OCI-LY7 (cell line): ENCODE measurements at places on chromosomes 12 and 14. TPM values are rescaled to one million over a fixed set of nuclear protein-coding genes. Genes with fewer than 3 reads are reported as not detected.

The ADCY4 gene
- total RNA-seq, result 3.4 and 6.0 TPM in 2 replicates

The RNF31 gene
- total RNA-seq, result 57.8 and 58.1 TPM in 2 replicates

The GDF3 gene
- not detected in 2 replicates for total RNA-seq

The ACACB gene
- 45.1 and 46.2 TPM in 2 replicates for total RNA-seq

The VRTN gene
- not detected in 2 replicates for total RNA-seq

The IQSEC3 gene
- not detected in 2 replicates for total RNA-seq

The NPAS3 gene
- not detected in 2 replicates for total RNA-seq

The LRFN5 gene
- total RNA-seq, result not detected in 2 replicates

The OR10G3 gene
- total RNA-seq, result not detected in 2 replicates

The ELK3 gene
- 2.5 and 4.2 TPM in 2 replicates for total RNA-seq

The ASCL1 gene
- total RNA-seq, result not detected in 2 replicates

The P2RX2 gene
- total RNA-seq, result not detected in 2 replicates

The PTGES3 gene
- total RNA-seq, result 231 and 269 TPM in 2 replicates

The RERG gene
- not detected in 2 replicates for total RNA-seq

The LHX5 gene
- not detected in 2 replicates for total RNA-seq

The COCH gene
- total RNA-seq, result 17.7 and 19.8 TPM in 2 replicates

The TAS2R7 gene
- total RNA-seq, result not detected in 2 replicates

The TSHR gene
- total RNA-seq, result 3.8 and 4.9 TPM in 2 replicates

The DGKA gene
- total RNA-seq, result 170 and 216 TPM in 2 replicates

The PYGL gene
- total RNA-seq, result 2.6 and 3.3 TPM in 2 replicates

The AMN gene
- 5.6 and 6.4 TPM in 2 replicates for total RNA-seq

The NID2 gene
- not detected in 2 replicates for total RNA-seq
